Stimulated activated CD8-positive, alpha-beta memory T cell treated with anti-CD3 and anti-CD28 coated beads, Interleukin-7, amount 100 ng/mL, for 1 hour (primary cell): ENCODE measurements at places on chromosomes 6 and 20.

- no peak for DNase-seq
Measured at GRCh38 chr6:80210618-80211017, 104.1 kb downstream of the BCKDHB start.

GRCh38 chr6:81075974-81076373 lies 676.5 kb downstream of the TENT5A start:
- DNase-seq: no peak

DNA sequence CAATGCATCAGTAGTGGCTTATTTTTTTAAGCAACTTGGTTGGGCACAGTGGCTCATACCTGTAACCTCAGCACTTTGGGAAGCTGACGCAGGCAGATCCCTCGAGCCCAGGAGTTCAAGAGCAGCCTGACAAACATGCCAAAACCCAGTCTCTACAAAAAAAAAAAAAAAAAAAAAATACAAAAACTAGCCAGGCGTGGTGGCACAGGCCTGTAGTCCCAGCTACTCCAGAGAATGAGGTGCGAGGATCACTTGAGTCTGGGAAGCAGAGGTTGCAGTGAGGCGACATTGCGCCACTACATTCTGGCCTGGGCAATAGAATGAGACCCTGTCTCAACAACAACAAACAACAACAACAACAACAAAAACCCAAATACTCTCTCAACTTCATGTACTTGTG lies 44.7 kb upstream of the XRN2 start:
- no peak for DNase-seq

DNA sequence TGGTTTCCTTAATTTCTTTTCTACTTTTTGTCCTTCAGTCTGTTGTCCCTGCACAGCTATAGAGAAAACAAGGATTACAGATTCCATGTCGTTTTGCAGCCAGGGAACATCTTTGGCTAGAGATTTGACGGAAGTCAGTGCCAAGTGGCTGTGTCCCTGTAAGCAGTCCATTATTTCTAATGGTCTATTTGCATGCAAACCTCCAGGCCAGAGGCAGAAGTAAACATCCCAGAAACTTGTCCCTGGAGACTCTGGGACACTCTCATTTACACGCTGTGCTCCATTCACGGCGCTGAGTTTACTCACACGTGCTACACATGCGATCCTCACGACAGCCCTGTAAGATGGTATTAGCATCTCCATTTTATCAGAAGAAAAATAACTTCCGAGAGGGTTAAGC lies 355.5 kb downstream of the PRKN start:
- no peak for DNase-seq

DNA sequence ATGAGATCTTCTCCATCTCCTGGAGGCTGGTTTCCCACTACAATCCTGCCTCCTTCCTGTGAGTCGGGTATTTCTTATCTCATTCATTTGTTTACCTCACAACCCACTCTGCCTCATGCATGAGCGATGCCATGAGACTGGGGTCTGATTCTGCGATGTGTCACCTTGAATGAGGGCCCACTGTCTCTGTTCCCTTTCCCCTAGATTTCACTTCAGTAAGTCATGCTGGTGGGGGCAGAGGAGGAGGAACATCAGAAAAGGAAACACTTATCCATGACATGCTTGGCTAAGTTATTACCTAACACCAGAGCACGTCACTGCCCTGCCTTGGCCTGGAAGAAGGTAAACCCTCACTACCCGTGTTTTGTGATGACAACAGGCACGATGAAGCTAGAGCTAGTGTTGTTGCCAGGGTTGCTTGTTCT lies 337.4 kb upstream of the PRDM1 start:
- DNase-seq: no peak

- no peak for DNase-seq
Measured at GRCh38 chr20:56885521-56885920, 256.4 kb downstream of the TFAP2C start.

DNA sequence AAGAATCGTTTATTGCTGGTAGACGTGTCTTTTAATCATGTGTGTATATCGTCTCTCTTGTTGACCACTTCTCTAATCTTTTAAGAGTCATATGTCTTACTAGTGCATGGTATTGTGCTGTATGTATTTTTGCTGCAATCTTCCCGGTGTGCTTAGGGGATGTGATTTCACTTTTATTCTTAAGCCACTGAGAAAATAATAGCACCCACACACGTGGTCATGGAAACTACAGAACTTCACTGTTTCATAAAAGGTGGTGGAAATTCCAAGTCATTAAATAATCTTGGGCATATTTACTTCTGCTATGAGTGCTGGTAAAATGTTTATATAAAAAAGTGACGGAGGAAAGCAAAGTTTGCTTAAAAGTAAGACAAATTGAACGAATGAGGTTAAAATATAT lies 3.0 kb upstream of the CDYL start:
- DNase-seq: no peak

DNA sequence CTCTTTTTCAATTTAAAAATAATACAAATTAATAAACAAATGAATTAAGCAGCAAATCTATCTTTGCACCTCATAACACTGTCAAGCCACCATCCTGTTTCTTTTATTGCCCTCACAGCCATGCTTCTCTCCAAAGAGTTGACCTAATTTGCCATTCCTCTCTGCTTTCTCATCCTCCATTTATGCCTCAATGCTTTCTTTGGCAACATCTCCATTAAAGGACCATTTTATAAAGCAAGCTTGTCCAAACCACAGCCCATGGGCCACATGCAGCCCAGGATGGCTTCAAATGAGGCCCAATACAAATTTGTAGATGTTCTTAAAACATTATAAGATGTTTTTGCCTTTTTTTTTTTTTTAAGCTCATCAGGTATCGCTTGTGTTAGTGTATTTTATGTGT lies 26.4 kb upstream of the MEI4 start:
- no peak for DNase-seq

DNA sequence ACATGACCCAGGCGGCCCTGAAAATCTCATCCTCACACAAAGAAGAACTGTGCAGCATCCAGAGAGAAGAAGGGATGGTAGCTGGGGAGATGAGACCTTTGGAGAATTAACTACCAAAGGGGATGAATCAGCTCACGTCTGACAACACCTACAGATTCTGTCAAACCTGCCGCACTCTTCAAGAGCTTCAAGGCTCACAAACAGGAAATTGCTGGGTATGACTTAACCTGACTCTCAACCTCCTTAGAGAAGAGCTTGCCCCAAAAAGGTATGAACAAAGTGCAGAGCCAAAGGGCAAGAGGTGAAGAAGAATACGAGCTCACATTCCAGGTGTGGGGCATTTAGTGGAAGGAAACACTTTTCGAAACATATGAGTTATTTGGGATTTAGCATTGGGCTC lies 139.8 kb downstream of the BACH2 start:
- DNase-seq: no peak

GRCh38 chr20:12557224-12557623 lies 451.5 kb upstream of the SPTLC3 start:
- no peak for DNase-seq

- no peak for DNase-seq
Measured at GRCh38 chr20:47044938-47045337, 150.3 kb downstream of the EYA2 start.

DNA sequence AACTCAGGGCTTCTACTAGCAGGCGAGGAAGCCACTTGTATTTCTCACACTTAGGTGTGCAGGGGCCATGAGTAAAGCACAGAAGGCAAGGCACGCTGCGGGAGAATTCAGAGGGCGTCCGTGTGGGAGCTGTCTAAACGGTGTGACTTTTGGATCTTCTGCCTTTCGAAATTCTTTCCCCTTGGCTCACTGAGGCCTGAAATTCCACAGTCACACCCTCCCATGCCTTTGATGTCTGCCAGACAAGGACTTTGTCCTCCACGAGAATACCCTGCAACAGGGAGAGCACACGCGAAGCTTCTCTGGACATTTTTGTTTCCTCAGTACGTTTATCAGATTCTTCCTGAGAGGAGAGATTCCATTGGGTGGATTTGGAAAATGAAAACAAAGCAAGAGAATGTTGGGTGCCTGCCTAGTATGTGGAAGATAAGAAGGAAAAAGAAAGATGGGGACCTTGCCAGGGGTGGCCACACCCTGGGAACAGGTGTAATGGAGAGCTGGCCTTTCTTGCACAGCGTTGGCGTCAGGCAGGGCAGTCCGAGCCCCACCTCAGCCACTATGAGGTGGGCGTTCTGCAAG lies 235.7 kb downstream of the MYLK4 start:
- no peak for DNase-seq

DNA sequence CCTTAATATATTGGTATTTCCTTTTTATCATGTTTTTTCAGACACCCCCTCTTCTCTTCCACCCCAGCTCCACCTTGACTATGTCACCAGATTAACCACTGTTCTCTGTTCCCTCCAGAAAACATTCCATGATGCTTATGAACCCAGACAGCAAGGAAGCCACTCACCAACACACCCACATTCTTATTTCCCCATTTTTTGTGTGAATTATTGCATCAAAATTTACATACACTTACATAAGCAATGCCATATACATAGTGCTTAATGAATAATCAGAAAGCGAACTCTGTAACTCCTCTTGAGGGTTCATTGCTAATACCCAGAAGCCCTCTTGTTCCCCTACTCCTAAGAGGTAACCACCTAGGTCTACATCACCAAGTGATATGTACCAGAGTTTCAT lies 182.3 kb upstream of the CDYL start:
- DNase-seq: no peak

- no peak for DNase-seq
Measured at GRCh38 chr20:51142448-51142847, 119.5 kb upstream of the KCNG1 start.

DNA sequence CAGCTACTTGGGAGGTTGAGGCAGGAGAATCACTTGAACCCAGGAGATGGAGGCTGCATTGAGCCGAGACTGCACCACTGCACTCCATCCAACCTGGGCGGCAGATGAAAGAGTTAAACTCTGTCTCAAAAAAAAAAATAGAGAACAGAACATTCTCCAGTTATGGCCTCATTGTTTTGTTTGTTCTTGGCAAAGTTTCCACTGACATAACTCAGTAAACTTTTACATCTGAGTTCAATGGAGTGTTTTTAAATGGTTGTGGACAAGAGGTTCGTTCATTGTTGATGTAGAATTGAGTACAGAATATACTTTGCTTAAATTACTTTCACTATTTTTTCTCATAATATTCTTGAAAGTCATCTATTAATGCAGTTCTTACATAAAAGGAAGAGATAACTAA lies 42.2 kb upstream of the IFNGR1 start:
- no peak for DNase-seq

DNA sequence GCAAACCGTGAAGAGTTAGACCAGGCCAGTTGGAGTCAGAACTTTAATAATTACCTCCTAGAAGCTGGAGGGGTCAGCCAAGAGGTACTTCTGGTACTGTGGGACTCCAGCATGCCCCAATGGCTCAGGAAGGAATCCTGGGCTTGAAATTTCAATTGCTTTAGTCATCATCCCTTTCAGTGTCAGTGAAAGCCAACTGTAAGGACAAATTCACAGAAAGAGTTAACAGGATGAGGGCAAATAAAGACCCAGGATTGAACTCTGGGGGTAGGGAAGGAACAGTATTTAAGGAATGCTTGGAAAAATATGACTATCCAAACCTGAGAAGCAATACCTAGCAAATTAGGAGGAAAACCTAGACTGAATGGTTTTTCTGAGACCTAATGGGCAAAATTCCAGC lies 735.1 kb upstream of the MARCKS start:
- DNase-seq: no peak

DNA sequence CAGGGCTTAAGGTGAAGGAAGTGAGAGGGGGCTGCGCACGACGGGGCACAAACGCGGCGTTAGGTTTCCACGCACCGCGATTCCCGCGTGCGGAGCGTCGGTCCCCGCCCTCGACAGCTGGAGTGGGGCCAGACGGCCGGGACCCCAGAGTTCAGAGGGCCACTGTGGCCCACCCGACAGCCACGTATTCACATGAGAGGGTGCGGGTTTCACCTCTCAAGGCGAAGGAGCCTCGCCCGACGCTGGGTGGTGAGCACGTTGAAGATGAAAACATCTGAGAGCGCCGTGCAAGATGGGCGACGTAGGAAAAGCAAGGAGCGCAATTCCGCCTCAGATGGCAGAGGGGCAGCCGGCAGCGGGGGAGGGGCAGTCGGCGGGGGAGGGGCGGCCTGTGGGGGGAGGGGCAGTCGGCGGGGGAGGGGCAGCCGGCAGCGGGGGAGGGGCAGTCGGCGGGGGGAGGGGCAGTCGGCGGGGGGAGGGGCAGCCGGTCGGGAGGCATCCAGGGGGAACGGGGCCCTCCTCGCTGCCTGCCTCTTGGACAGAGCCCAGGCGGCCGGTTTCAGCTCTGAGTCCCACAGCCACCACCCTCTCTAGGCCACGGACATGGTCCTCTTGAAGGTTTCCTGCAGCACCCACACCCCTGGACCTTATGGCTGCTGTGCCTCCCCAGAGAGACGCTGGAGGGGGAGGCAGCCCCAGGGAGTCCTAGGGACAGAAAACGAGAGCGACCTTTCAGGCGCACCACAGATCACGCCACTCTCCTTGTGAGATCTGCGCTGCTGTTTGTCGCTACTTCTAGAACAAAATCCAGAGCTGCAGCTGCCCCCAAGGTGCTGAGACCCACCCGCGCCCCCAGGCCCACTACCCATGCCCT lies 113.7 kb downstream of the DLL1 start:
- DNase-seq: no peak

DNA sequence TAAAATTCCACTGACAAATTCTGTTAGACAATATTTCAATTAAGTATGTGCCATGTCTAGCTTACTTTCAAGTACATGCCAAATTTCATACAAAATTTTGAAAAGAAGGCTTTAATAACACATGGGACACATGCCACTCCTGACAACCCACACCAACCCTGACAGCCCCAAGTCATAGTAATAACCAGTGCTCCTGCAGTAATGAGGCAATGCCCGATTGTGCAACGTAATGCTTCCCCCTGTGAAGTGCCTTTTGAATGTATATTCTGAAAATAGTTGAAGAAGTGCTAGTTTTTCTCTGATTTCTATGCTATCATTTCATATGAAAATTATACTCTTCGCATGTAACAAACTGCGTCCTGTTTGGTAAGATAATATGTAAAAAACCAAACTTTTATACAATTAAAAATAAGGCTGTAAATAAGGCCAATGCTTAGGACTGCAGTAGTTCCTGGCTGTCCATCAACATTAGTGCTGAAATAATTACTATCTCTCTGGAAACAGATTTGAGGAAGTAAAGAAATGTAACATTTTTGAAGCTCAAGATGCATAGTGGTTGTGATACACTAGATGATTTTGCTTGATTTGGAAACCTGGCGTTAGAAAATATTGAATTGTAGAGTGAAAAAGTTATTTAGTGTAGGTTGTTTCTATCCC lies 125.8 kb upstream of the BCLAF1 start:
- no peak for DNase-seq

- no peak for DNase-seq
Measured at GRCh38 chr20:40536808-40537207, 152.2 kb downstream of the MAFB start.

- no peak for DNase-seq
Measured at GRCh38 chr6:1463275-1463674, 73.9 kb downstream of the FOXF2 start.

GRCh38 chr20:55614220-55614757 lies 391.0 kb downstream of the CBLN4 start:
- no peak for DNase-seq
